ENCODE measurements at places on chromosomes 2 and 18.

DNA sequence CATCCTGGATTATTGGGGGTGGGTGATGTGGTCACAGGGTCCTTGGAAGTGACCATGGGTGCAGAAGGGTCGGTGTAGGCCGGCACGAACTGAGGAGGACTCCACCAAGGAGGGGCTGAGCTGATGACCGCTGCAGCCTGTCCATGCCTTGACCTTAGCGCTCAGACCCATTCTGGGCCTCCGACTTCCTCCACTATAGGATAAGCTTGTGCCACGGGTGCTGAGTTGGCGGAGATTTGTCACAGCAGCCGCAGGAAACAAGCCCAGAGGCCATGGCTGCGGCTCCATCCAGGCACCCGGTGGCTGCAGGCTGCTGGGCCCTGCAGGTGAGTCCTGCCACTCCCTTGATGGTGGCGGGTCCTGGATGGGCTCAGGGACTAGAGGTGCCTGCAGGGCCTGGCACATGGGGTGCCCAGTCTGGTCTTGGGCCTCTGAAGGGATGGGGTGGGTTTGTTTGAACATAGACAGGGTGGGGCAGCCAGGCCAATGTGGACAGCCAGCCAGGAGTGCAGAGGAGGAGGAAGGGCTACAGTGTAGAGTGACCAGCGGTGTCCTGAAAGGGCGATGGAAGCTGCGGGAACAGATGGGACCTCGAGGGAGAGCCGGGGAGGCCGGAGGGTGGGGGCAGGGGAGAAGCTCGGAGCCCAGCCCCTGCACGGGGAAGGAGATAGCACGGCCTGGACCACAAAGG is 84.8 kb downstream of the SEPTIN10 start:
- no peak for DNase-seq

DNA sequence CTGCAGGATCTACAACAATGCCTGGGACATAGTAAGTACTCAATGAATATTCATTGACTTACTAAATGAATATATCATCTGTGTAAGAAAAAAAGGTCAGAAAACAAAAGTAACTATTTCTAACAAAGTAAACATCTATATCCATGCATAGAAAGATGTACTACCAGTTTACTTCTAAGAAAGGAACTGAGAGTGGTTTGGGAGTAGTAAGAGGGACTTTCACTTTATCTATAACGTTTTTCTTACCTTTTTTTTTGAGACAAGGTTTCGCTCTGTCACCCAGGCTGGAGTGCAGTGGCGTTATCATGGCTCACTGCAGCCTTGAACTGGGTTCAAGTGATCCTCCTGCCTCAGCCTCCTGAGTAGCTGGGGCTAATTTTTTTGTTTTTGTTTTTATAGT is 25.7 kb downstream of the DHX57 start:
- no peak for DNase-seq

DNA sequence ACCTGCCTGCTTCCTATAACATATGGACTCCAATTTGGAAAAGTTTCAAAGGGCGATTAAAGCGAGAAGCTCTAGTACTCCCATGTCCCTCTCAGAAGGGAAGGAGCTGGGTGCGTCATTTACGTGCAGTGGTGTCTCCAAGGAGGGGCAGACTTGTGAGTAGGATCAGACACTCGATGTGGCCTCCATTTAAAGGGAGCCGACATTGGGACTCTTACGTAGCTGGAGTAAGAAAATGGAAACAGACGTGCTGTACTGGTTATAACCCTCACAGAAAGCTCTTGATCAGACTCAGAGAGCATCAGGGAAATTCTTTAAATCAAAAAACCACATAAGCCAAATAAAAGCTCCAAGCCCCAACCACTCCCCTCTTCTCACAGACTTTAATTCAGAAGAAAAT is 198.5 kb downstream of the KLHL29 start:
- DNase-seq, result no peak

- no peak for DNase-seq
Observed at GRCh38 chr2:208248601-208249000, 6.3 kb downstream of the IDH1 start.

- DNase-seq, result no peak
Observed at GRCh38 chr18:62744076-62744968, 29.0 kb downstream of the PHLPP1 start.

DNA sequence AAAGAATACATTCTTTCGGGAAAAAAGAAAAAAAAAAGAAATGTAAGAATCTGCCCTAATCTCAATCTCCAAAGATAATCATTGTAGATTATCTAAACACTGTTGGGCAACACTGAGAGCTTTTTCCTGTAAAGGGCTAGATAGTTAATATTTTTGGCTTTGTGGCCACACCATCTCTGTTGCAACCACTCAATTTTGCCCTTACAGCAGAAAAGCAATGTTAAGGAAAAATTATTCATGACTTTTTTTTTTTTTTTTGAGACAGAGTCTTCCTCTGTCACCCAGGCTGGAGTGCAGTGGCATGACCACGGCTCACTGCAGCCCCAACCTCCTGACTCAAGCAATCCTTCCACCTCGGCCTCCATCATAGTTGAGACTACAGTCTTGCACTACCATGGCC is 17.3 kb upstream of the FZD5 start:
- no peak for DNase-seq

GRCh38 chr18:72539901-72540300 is 4.2 kb downstream of the CBLN2 start:
- no peak for DNase-seq

DNA sequence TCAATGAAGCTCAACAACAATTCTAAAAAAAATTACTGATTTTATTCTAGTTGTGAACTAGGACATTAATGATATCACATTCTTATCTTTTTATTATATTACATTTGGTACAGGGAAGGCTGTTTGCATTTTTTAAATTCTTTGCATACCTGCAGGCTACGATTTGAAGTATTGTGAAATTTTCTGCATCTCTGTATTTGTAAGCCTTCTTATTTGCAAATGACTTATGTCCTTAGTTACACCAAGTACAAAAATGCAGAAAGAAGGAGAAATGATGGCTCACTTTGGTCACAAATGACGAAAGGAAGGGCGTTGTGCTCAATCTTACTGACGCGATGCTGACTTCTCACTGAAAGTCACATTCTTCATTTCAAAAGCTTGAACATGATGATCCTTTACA is 227.5 kb upstream of the SOX11 start:
- no peak for DNase-seq

DNA sequence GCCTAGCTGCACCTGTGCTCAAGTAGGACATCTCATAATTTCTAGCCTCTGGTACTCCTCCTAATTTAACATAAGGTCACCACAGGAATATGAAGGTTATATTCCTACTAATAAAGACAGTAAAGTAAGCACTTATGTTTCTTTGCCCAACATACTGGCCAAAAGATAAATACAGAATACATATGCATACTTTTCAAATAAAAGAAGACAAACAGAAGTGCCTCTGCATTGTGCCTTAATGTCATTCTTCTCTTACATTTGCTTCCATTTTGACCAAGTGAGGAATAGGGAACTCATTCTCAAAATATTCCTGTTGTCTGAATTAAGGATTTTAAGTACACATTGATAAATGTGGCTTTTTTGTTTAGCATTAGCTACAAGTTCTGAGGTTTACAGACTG is 5.6 kb downstream of the BCL11A start:
- no peak for DNase-seq

DNA sequence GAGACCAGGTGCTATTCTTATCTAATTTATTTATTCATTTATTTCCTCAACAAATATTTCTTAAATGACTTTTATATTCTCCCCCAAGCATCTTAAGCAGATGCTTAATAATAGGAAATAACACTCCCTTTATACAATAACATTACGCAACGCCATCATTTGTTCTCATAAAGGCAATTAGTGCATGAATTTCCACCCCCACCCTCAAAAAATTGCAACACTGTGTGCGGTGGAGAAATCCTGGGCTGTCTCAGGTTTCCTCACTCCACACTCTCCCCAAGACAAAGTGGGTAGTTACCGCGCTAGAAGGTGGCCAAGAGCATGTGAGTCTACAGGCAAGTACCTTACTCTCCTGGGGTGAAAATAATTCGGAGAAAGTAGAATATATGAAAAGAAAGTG is 37.0 kb upstream of the CTDP1 start:
- no peak for DNase-seq

DNA sequence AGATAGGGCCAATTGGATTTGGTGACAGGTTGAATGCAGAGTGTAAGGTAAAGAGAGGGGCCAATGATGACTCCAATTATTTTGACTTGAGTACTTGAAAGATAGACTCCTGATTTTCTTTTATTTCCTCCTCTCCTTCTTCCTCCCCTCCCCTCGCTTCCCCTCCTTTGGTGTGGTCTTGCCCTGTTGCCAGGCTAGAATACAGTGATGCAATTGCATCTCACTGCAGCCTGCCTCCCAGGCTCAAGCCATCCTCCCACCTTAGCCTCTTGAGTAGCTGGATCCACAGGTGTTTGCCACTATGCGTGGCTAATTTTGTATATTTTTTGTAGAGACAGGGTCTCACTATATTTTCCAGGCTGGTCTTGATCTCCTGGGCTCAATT is 2.3 kb downstream of the DGUOK start:
- no peak for DNase-seq

GRCh38 chr2:53445383-53446070 is 322.1 kb upstream of the CHAC2 start:
- DNase-seq, result no peak

GRCh38 chr2:37802899-37803379 is 122.1 kb upstream of the RMDN2 start:
- DNase-seq, result no peak

DNA sequence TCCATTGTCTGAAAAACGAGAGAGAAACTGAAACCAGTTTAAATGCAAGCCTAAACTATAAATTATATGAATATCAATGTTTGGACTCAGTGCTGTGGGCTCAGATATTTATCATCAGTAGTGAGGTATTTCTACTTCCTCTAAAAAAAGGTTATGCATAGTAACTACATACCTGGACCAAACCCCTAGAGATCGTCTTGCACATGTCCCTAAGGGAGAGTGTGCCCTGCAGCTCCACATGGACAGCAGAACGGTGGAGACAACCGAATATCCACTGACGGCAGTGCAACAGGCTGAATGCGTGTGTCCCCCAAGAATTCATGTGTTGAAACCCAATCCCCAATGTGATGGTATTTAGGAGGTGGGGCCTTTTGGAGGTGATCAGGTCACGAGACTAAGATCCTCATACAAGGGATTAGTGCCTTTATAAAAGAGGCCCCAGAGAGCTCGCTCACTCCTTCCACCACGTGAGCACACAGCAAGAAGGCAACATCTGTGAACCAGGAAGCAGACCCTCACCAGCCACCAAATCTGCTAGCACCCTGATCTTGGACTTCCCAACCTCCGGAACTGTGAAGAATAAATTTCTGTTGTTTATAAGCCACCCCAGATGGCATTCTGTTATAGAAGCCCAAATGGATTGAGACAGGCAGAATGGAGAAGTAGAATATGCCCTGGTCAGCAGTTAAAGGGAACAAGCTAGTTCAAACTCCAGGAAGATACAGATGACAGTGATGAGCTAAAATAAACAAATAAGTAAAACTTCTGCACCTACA is 208.4 kb downstream of the ANAPC1 start:
- no peak for DNase-seq

DNA sequence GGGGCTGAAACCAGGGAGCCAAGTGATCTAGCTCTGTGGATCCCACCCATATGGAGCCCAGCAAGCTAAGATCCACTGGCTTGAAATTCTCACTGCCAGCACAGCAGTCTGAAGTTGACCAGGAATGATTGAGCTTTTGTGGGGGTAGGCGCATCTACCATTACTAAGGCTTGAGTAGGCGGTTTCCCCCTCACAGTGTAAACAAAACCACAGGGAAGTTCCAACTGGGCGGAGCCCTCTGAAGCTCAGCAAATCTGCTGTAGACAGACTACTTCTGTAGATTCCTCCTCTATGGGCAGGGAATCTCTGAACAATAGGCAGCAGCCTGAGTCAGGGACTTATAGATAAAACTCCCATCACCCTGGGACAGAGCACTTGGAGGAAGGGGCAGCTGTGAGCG is 96.7 kb downstream of the CCDC148 start:
- no peak for DNase-seq

DNA sequence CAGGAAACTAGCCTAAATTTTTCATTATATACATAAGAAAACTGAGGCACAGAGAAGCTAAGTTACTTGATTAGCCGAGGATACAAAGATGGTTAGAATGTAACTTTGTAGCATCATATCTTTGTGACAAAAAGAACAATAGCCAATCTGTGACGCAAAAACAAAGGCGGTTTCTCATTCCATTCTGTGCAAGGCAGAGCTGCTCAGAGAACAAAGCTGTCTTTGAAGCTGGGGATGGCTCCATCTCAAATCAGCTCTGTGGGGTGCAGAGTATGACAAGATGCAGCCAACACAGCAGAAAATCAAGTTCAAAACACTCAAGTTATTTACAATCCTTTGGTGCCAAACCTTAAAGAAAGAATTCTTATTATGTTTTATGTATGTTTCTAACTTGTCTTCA is 81.9 kb upstream of the VWC2L start:
- no peak for DNase-seq

- no peak for DNase-seq
Observed at GRCh38 chr2:20625491-20626391, 25.2 kb downstream of the HS1BP3 start.

DNA sequence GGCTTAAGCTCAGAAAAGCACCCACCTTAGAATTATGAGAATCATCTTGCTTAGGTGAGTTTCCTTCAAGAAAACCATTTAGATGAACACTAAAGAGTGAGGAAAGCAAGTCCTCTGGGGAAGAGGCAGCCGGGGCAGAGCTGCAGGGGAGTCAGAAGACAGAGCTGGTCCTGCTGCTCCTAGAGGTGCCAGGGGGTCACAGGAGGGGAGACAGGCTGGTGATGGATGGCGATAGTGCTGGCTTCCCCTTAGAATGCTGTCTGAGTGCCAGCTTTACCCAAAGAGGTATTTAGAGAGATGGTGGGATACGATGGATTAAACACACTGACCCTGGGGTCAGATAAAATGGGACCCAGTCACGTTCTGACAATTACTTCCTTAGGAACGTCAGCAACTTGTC is 269.4 kb downstream of the TDRD15 start:
- DNase-seq, result no peak

- no peak for DNase-seq
Observed at GRCh38 chr18:69612242-69612641, 211.6 kb downstream of the DOK6 start.

- no peak for DNase-seq
Observed at GRCh38 chr2:139819273-139819796, 1039.1 kb upstream of the NXPH2 start.

GRCh38 chr2:204255526-204255925 is 289.7 kb upstream of the PARD3B start:
- no peak for DNase-seq

DNA sequence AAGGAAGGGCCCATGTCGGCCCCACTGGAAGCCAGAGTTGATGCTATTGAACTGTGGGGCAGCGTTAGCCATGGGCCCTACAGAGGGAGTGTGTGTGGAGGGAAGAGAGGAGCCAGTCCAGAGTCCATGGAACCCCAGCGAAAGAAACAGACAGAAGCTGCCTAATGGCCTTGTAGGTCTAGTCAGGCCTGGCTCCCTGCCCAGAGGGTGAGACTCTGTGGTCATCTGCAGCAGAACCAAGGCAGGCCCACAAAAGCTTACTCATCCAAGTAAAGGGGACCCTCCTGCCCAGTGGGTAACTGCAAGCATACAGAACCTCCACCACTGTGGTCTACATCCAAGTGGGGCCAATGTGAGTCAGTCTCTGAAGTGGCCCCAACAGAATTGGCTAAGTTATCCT is 439.8 kb downstream of the TGIF1 start:
- no peak for DNase-seq

- no peak for DNase-seq
Observed at GRCh38 chr2:234661175-234661574, 164.3 kb upstream of the ARL4C start.

All from urinary bladder (tissue), 4 donors.